ENCODE measurements at places on chromosomes 1 and 21.

DNA sequence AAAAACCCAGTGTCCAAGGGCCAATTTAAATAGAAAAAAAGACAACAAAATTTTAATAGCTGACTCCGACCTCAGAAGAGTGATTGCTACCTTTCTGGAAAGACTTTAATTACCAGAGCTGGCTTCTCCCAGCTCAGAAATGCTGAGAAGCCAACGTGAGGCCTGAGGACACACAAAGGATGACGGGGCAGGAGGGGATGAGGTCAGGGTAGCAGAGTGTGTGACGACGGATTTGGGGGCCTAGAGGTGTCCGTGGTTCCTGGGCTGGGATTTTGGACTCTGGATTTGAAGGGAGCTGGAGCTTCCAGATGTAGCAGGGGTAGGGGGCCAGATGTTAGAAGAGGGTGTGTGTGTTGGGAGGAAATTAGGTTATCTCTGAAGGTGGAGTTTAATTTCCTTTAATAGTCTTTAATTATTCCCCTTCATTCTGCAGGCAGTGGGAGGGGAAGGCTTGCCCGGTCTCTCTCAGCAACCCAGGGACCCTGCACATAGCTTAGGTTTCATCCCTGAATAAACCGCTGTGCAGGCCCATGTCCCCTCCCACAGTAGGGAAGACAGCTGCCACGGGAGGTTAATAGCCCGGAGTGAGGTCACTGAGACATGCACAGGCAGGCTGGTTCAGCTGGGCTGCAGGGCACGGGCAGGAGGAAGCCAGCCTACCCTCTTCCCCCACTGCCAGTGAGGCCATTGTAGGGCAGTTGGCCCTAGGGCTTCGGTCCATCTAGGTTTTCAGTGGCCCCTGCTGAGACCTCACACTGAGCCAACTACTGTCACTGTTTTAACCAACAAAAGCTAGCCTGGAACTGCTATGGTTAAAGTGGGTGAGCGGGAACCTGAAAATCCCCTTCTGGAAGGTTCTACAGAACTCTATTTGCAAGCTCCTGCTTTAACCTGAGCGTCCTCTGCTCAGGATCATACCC lies 3.8 kb upstream of the PADI3 start:
- DNase-seq, result no peak

GRCh38 chr1:62185677-62186076 lies 9.0 kb upstream of the L1TD1 start:
- no peak for DNase-seq

- DNase-seq, result no peak
Measured at GRCh38 chr1:37765916-37766664, 1.2 kb upstream of the EPHA10 start.

DNA sequence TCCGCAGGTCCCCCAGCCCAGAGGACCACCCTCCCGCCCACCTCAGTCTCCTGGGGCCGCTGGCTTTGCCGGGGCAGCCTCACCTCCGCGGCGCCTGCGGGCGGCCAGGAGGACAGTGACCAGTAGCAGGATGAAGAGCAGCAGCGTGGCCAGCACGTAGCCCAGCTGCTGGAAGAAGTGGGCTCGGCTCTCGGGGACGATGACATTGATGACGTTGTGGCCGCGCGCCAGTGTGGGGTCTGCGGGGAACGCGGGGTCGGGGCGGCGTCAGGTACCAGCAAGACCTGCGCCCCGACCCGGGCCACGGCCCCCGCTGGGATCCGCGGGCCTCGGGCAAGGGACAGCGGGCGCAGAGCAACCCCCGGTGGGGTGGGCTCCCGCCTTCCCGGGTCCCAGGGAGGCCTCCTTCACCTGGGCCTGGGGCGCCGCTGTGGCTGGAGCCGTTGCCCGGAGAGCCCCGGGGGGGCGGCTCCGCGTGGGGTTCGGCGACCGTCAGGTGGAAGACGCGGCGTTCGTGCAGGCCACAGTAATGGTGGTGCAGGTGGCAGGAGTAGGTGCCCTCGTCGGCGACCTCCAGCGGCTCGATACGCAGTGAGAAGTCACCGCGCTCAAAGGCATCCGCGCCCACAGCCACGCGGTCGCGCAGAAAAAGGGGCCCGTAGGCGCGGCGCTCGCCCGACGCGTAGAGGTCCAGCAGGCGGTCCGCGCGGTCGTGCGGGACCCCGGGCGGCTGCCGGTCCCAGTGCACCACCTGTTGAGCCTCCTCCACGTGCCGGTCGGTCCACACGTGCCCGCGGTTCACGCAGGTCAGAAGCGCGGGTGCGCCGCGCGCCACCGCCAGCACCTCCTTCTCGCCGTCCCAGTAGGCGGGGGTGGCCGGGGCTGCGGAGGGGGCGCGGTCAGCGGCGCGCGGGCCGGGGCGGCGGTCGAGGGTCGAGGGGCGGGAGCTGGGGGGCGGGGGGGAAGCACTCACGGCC lies 3.8 kb downstream of the MXRA8 start:
- DNase-seq, result no peak

GRCh38 chr1:27116697-27117096 lies 38.2 kb downstream of the SLC9A1 start:
- no peak for DNase-seq

- DNase-seq, result no peak
Measured at GRCh38 chr21:41441546-41441945, 15.5 kb downstream of the MX1 start.

DNA sequence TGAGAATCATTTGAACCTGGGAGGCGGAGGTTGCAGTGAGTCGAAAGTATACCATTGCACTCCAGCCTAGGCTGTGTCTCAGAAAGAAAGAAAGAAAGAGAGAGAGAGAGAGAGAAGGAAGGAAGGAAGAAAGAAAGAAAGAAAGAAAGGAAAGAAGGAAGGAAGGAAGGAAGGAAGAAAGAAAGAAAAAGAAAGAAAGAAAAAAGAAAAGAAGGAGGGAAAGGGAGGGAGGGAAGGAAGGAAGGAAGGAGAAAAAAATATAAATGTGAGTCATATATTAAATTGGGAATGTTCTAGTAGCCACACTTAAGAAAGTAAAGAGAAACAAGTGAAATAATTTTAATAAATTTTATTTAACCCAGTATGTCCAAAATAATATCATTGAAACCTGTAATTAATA lies 16.7 kb upstream of the CITED4 start:
- DNase-seq, result no peak

- no peak for DNase-seq
Measured at GRCh38 chr1:34870395-34870794, 10.8 kb upstream of the SMIM12 start.

- DNase-seq, result no peak
Measured at GRCh38 chr1:46003315-46003714, 129.1 kb downstream of the PIK3R3 start.

DNA sequence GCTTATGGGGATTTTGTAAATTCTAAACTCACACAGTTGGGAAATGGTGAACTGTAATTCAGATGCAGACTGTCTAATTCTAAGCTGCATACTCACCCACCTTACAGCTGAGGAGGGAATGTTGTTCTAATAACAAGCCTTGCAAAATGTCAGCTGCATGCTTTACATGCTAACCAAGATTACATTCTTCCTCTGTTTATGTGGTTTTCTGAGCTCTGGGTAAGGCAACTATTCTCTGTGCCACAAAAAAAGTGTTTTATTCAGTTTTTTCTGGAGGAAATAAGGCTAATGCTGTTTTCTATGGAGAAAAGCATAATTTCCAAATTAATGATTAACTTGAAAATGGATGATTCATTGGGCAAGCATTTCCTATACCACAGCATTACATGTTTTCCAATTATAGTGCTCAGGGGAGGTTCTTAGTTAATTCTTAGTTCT lies 64.9 kb downstream of the RGS13 start:
- no peak for DNase-seq

GRCh38 chr1:221025501-221025900 lies 146.3 kb downstream of the HLX start:
- DNase-seq, result no peak

- DNase-seq, result peak; percentile 51
Measured at GRCh38 chr1:167518331-167518700, at the start of gene CD247. Gene CD247 (minus strand): TSS chr1:167518529. CDS start chr1:167518465, 64 bp downstream.

GRCh38 chr21:44749759-44750674 lies 38.6 kb upstream of the TSPEAR start:
- DNase-seq, result no peak

DNA sequence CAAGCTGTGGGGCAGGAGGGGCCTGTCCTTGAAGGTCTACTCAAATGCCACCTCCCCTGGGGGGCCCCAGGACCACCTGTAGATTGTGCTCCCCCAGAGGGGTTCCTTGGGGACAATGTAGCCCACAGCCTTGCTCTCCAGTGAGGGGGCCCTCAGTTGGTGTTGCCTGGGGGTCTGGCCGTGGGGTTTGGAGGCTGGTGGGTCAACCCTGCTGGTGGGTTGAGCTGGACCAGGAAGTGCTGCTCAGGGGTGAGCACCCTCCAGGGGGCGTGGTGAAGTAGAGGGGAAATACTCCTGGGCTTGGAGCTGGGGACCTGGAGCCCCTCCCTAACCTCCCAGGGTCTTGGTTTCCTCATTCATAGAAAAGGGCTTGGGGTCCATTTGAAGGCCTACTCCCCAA lies 143.6 kb upstream of the WNT4 start:
- DNase-seq, result no peak

- DNase-seq, result no peak
Measured at GRCh38 chr1:162674034-162674608, 41.9 kb downstream of the DDR2 start.

GRCh38 chr1:235266325-235266724 lies 61.7 kb downstream of the ARID4B start:
- DNase-seq, result no peak

Data from stimulated activated CD4-positive, alpha-beta T cell treated with anti-CD3 and anti-CD28 coated beads, Interleukin-12 subunit alpha, Interleukin-12 subunit beta, amount 100 ng/mL, for 48 hours (primary cell).